AG08396 (cell line): ENCODE measurements at places on chromosomes 4 and X.
A peak's percentile ranks its signal among the peaks of the same experiment; 100 is the strongest.

DNA sequence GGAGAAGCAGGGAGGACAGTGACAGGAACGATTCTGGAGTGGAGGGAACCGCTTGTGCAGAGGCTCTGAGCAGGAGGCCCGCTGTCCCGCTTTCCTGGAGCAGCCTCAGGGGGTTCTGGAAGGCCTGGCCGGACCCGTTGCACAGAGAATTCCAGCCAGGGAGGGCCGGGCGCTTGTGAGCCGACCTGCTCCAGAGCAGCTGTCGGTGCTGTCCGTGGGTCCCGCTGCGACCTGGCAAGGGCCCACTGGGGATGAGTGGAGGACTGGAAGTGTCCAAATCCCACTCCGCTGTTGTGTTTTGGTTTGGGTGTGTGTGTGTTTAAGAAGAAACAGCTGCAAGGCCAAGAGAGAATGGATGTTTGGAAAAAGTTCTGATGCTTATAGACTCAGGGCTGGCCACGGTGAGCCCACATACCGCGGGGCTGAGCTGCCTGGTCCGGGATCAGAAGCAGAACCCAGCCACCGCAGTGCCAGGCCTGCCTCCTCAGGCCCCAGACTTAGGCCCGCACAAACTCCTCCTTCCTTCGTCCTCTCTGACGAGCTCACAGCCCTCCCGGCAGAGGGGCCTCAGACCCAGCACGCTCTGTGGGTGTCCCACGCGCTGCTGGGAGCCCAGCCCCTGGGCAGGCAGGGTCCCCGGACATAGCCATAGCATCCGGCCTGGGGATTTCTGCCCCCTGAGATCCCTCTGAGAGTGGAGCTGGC, 73.9 kb downstream of the HTRA3 start:
- DNase-seq, result no peak

DNA sequence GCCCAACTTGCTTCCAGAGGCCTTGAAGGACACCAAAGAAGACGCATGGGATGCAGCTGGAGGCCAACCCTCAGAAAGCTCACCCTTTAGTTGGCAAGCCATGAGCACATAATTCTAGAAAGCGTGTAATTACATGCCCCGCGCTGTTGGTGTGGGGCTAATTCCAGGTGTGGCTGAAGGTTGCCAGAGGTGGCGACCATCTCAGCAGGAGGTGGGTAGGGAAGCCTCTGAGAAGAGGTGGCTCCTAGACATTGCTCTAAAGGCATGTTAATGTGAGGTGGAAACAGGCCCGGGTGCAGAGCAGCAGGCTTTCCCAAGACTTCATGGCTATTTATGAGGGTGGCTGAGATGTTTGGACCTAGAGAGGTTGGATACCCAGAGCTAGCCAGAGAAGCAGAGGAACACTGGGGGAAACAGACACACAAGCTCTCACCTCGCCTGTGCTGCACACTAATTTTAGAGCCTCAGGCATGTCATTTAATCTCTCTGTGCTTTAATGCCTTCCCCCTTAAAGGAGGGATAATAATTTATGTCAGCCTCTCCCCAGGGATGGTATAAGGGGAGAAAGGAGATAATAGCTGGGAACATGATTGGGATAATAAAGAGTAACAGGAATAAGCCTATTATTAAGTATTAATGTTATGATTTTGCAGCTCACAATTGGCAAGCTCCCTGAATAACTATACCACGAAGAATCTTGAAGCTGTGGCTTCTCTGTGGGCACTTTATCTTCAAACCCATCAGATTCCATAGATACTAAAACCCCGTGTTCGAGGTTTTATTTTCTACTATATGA, 60.0 kb upstream of the HELT start:
- no peak for DNase-seq

GRCh38 chrX:69524781-69525363, 20.7 kb downstream of the NALF2 start:
- no peak for DNase-seq

DNA sequence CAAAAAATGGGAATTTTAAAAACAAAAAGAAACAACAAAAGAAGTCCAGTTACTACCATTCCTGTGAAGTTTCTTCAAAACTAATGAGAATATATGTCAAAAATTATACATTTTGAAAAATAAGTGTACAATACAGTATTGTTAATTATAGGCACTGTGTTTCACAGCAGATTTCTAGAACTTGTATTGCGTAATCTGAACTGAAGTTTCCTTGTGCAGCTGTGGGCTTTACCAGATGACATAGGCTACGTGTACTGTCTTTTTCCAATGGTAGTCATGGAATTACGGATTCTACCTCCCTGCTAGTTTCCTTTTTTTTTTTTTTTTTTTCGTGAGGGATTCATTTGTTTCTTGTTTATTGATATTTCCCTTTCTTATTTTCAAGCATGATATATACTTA, 113.8 kb upstream of the GABRA2 start:
- no peak for DNase-seq

GRCh38 chrX:11446949-11447348, 153.7 kb downstream of the AMELX start:
- DNase-seq, result no peak

GRCh38 chr4:183356173-183356830, 34.1 kb upstream of the CLDN24 start:
- no peak for DNase-seq

DNA sequence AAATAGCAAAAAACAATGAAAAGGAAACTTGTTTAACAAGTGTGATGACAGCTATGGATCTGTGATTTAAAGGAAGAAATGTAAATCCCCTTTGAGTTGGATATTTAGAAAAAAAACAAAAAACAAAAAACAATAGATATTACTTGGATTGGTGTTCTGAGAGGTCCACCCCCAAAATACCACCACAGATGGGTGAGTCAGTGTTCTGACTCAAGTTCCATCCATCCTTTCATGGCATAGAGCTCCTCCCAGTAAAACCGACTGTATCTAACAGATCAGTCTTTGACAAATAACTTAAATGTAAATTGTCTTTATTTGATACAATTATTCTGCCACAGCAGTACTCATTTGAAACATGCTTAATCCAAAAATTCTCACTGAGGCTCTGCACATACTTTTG, 27.4 kb downstream of the TMPRSS11B start:
- DNase-seq, result no peak

GRCh38 chr4:169013396-169013795, 3.3 kb upstream of the CBR4 start:
- no peak for DNase-seq

GRCh38 chr4:169861593-169861992, 103.8 kb upstream of the HPF1 start:
- DNase-seq, result no peak

- no peak for DNase-seq
Measured at GRCh38 chr4:152771741-152772533, 7.6 kb downstream of the TIGD4 start.

GRCh38 chrX:154083126-154083517, 14.4 kb downstream of the MECP2 start:
- DNase-seq, result no peak

GRCh38 chrX:41184312-41184711, 99.1 kb downstream of the USP9X start:
- no peak for DNase-seq

DNA sequence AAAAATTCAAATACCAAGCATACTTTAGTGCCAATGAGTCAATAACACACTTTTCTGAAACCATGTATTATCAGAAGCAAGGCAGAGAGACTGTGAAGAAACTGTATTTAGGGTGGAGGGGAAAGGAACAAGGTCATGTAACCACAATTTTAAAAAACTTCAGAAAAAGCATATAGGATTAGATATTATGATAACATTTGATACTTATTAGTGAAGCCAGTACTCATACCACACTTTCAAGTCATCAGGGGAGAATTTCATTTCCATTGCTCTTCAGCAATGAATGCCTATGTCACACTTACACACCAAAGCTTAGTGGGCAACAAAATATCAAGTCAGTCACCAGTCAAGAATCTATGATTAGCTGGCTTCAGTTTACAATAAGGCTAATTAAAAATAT, 602.2 kb downstream of the IL15 start:
- DNase-seq, result peak; percentile 11
